Peyer's patch (tissue), 4 donors: ENCODE measurements at places on chromosomes 5 and 9. TPM values are rescaled to one million over a fixed set of nuclear protein-coding genes. Genes with fewer than 3 reads are reported as not detected.
A peak's percentile ranks its signal among the peaks of the same experiment; 100 is the strongest.

The CTNNA1 gene
- total RNA-seq, result 366 TPM

The RGS7BP gene
- 2.5 TPM for total RNA-seq

The ADGRD2 gene
- not detected for total RNA-seq

- DNase-seq, result no peak
These were observed 614.7 kb upstream of the ST8SIA4 start for GRCh38 chr5:101517795-101518194.

GRCh38 chr5:145660897-145661640 lies 174.1 kb downstream of the PRELID2 start:
- no peak for DNase-seq

- no peak for DNase-seq
These were observed 156.3 kb downstream of the PARP8 start for GRCh38 chr5:50822761-50823160.

DNA sequence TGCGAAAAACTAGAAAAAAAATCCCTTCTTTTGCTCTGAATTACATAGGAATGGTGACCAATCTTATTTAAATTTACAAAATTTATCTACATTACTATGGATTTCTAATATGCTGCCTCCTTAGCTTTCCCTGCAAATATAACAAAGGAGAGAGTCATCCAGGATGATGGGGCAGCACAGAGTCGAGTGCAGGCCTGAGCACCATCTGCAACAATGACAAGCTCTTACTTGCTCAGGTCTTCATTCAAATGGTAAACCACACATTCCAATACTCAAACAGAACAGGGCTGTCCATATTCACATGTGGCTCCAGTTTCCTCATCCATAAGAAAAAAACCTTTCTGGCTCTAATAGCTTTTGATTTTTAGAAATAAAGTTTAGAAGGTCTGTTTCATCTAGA lies 33.5 kb upstream of the ZNF354B start:
- no peak for DNase-seq

DNA sequence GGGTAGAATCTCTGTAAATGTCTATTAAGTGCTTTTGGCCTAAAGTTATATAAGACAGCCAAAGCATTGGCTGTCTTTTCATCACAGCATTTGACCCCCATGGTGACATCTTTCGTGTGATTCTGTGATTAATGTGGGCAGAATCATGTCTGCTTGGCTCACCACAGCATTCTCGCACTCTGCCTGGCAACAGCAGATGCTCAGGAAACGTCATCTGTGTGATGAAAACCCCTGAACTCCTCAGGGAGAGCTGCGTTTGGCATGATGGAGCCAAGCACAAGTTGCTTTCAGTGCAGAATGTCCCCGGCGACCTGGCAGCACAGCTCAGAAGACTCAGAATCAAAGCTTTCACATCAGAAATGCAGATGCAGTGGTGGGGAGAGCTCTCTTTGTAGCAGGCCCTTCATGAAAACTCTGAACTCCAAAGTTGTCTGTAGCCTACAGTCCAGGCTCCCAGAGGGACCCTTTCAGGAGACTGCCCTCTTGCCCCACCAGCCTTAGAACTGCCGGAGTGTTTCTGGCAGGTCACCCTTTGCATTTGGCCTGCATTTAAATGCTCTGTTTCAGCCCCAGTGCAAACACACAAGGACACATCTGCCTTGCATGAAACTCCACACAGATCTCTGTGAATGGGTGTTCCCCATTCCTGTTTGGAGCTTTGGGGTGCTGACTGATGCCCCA lies 155.6 kb upstream of the PANK3 start:
- DNase-seq, result peak; percentile 50

GRCh38 chr5:129063483-129064113 lies 31.0 kb upstream of the ISOC1 start:
- DNase-seq, result no peak

DNA sequence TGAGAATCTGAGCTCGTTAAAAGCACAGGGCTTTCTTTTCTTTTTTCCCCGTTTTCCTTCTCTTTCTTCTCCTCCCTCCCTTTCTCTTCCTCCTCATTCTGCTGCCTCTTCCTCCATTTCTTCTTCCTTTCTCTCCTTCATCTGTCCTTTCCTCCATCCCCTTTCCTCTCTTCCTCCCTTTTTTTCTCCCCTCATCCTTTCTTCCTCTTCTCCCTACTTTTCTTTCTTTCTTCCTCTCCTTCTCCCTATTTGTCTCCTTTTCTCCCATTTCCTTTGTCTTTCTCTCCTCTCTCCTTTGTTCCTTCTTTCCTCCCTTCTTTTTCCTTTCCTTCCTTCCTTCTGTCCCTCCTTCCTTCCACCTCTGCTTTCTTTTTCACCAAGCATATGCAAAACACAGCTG lies 649.4 kb downstream of the IRX1 start:
- DNase-seq, result no peak
